Gastroesophageal sphincter (tissue), 4 donors: ENCODE measurements at places on chromosomes 1 and 21.
A peak's percentile ranks its signal among the peaks of the same experiment; 100 is the strongest.

DNA sequence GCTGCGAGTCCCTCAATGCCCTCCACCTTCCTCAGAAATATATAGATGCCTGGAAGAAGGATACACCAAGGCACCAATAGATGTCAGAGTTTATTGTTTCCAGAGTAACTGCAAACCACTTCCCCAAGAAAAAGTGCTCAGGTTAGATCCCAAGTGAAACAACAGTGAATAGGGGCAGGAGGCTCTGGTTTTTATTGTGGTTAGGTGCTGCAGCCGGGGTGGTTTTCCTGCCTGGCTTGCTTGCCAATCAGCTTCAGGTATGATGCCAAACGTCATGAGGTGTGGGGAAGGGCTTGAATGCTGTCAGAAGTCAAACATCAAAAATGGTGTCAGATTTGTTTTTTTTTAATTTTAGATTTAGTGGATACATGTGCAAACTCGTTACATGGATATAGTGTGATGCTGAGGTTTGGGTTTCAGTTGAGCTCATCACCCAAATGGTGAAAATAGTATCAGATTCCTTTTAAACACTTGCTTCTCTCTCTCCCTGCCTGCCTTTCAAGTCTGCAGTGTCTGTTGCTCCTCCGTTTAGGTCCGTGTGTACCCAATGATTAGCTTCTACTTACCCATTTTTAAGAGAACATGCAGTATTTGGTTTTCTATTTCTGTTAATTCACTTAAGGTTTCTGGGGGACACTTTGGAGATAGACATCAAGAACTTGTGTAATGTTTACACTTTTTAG lies 1317.0 kb downstream of the MRPL39 start:
- no peak for ATAC-seq

GRCh38 chr1:244319283-244320132 lies 132.2 kb downstream of the ADSS2 start:
- peak; percentile 27 for ATAC-seq

- no peak for ATAC-seq
These were observed 26.1 kb downstream of the ATP5PF start for GRCh38 chr21:25708467-25709065.

GRCh38 chr1:200558866-200559459 lies 61.6 kb downstream of the KIF14 start:
- ATAC-seq = no peak

DNA sequence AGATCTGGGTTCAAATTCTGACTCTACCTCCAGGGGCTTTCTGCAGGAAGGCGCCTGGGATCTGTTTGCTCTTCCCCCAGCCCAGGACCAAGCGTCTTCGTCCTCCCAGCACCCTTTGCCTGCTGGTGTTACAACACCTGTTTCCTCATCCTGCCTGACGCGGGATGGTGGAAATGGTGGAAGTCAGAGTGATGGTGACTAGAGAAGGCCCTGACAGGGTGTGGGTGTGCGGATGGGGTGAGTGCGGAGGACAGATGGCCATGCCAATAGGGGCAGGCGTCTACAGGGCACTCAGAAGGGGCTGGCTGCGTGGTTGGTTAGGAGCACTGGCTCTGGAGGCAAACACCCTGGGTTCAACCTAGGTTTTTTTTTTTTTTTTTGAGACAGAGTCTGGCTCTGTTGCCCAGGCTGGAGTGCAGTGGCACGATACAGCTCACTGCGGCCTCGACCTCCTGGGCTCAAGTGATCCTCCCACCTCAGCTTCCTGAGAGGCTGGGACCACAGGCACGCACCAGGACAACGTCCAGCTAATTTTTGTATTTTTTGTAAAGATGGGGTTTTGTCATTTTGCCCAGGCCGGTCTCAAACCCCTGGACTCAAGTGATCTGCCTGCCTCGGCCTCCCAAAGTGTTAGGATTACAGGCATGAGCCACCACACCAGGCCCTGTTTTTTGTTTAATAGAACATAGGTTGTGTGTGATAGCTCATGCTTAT lies 1.5 kb downstream of the THEMIS2 start:
- ATAC-seq = no peak

- no peak for ATAC-seq
These were observed 8.3 kb upstream of the CYP4B1 start for GRCh38 chr1:46790446-46791101.

DNA sequence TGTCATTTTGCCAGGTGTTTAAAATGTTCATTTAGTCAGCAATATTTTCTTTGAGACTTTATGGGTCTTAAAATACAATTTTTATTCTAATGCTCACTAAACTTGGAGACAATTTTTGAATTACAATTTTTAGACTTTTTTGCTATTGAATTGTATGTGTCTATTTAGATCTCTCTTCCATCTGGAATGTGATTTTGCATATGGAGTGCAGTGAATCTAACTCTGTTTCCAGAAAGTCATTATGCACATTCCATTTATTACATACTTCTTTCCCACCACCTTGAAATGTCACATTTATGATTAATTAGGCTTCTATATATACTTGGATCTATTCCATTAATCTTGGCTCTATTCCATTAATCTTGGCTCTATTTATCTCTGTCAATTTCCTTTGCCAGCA lies 5.6 kb upstream of the TSPEAR start:
- no peak for ATAC-seq

DNA sequence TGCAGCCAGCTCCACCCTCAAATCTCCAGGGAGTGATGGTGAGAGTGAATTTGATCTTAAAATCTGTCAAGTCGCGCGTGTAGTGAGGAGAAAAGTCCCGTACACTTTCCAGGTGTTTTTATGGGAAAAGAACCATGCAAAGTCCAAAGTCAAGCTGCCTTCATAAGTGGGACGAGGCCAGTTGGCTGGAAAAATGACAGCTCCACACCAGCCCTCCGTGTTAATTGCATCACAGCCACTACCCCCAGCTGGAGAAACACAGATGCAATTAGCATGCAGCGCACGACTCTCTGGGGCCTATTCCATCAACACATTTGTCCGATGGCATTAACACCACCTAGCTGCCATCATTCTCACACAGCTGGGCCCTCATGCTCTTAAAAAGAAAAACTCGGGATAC lies 68.4 kb downstream of the KLHDC7A start:
- ATAC-seq = no peak

DNA sequence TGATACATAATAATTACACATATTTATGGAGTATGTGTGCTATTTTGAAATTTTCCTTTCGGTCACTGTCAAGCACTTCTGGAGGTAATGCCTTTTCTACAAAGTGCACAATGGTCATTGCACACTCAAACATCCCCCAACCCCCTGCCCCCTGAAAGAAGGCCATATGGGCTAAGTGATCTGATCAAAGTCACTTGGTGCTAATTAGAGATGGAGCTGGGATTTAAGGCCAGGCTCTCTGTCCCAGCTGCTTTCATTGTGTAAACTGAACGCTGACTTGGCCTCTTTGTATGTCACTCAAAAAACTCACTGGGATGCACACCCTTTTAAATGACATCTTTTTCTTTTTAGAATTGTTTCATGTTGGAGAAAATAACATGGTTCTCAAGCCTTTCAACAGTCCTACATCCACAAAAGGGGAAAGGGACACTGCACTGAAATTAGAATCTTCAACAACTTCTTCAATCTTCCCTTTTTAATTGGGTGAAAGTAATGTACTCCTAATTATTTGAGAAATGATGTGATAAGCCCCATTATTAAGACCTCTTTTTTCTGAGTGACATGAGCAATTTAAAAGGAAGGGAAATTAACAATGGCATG lies 149.2 kb downstream of the ST6GALNAC5 start:
- no peak for ATAC-seq

GRCh38 chr1:187051618-187052232 lies 223.0 kb downstream of the PLA2G4A start:
- no peak for ATAC-seq

DNA sequence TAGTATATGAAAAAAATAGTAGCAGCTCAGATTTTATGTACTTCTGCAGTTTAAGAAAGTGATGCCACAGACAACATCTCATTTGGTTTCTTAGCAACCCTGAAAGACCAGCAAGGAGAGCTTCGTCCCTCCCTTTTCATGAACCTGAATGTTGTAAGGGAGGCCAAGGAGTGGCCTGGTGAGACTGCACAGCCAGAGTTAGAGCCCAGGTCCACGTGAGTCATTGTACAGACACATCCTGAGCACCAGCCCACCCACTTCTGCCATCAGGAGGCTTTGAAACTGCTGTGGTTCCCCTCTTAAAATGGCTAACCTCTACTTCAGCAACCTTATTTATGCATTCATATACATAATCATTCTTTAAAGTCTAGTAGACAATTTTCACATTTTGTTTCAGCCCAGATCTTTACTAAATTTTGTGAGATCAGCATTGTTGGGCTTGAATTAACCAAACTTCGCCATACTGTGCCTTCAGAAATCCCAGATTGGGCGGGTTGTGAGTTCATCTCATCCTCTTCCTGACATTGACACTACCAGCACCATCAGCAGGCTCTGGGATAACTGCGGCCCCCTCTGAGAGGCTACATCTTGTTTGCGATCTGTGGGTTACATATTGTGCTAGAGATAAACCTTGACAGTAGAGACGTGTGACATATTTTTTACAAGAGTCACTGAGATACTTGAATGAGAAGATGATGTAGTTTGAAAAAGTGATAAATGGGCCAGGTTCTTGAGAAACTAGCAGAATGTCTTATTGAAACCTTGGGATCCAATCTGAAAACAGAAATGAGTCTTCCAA lies 106.7 kb downstream of the CAMTA1 start:
- no peak for ATAC-seq

GRCh38 chr1:97433094-97433823 lies 487.6 kb downstream of the DPYD start:
- ATAC-seq = peak; percentile 41

GRCh38 chr1:208935517-208936187 lies 647.9 kb upstream of the CAMK1G start:
- ATAC-seq = no peak

GRCh38 chr21:41610042-41610839 lies 102.3 kb upstream of the TMPRSS2 start:
- no peak for ATAC-seq

DNA sequence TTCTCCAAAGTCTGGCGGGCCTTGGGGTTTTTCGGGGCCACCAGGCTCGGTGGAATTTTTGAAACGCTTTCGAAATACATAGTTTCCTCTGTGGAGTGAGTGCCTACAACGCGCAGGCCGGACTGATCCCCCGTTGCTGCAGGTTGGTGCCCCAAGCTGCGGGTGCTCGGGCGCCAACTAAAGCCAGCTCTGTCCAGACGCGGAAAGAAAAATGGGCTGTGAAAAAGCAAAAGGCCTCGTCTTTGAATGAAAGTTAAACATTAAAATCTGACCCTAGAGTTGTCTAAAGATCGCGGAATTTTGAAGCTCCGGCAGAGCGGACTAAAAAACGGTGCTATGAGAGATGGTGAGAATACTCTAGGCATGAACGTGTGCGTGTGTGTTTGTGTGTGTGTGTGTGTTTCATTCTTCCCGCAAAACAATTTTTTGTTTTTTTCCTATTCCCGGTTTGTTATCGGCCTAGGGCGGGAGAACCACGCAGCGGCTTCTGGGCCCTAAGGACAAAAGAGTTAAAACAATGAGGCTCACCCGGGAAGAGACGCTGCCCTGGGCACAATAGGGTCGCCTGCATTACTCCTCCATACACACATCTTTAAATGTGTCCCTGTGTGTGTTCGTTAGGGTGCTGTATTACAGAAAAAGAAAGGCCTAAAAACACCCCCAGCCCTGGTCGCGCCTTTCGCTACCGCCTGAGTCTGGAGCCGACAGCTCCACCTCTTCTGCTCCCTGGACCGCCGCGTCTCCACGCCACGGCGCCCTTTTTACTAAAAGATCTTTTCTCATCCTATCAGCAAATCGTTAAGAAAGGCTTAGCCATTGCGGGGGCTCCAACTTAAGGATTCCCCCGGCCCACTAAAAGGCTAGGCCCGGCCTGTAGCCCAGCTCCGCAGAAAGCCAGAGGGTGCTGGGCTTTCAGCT lies 3.2 kb downstream of the TBX15 start:
- no peak for ATAC-seq

DNA sequence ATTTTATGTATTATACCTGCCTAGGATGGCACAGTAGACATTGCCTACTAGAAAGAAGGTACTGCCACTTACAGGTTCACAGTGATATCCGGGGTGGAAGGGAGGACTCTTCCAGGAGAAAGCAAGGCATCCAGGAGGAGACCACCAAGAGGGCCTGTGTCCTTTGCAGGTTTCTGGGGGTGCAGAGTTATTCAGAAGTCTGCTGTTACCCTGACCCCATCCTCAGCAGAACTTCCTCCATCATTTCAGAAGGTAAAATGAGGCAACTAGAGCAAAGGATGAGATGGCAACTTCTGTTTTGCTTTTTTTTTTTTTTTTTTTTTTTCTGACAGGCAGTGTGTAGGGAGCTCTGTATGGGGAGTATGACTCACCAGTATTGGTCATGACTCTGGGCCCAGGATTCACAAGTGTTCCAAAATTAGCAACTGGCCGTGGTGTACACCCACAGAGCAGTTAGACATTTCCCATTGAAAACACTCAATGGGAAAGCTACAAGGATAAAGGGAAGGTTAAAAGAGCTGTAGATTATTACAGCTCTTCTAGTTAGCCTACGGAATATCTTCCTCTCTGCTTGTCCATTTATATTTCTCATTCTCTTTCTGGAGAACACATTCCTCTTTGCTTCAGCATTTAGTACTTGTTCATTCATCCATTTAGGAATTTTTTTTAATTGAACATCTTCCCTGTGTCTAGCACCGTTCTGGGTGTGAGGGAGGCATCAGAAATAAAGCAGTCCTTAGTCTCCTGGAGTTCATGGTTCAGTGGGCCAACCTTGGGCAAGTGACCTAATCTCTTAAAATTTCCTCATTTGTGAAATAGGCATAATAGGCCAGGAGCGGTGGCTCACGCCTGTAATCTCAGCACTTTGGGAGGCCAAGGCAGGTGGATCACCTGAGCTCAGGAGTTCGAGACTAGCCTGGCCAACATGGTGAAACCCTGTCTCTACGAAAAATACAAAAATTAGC lies 50.5 kb upstream of the PPP2R5A start:
- peak; percentile 97 for ATAC-seq

DNA sequence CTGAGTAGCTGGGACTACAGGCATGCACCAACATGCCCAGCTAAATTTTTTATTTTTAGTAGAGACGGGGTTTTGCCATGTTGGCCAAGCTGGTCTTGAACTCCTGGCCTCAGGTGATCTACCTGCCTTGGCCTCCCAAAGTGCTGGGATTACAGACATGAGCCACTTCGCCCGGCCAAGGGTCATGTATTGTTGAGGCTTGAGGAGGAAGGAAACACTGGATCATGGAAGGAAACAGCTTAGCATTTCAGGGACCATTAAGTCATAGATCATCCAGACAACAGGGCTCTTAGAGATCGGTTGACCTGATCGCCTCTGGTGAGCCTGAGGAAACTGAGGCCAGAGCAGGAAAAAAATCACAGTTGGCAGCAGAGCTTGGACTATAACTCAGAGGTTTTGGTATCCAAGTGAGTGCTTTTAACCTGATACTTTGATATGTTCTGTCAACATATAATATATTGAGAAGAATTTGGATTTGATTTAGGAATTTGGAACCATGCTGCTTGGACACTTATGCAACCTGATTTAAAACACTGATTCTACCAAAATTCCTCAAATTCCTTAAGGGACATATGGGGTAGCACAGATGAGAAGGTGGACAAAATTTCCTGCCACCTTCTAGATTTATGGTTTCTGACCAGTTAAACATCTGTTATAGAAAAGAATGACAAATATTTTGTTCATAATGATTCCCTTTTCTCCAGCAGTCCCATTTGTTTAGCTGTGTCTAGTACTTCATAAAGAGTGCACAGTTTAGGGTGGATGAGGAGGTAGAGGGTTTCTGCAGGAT lies 13.1 kb upstream of the BMP8A start:
- no peak for ATAC-seq

GRCh38 chr1:37987679-37988078 lies 2.1 kb downstream of the SF3A3 start:
- ATAC-seq = no peak
